ENCODE measurements at places on chromosomes 12 and 14. TPM values are rescaled to one million over a fixed set of nuclear protein-coding genes. Genes with fewer than 3 reads are reported as not detected.
A peak's percentile ranks its signal among the peaks of the same experiment; 100 is the strongest.

TIGAR gene
- 14.4 TPM for total RNA-seq

SRRM4 gene
- not detected for total RNA-seq

CACNA2D4 gene
- total RNA-seq: 6.1 TPM

DNA sequence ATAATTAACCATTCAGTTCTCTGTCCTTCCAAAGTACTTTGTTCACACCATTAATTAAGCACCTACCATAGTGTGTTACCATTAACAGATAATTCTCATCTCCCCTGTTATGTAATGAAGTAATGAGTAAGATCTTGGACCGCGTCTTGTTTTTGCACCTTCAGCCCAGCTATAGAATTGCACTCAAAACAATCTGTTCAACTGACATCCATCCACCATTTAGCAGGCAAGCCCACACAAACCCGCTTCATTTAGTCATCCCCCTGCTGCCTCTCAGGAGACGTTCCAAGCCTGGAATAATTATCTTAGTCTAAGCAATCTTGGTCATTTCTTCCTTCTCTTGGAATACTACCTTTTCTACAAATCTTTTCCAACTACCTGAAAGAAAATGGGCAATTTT lies 74.4 kb downstream of the DUSP16 start:
- H3K27me3 ChIP-seq: no peaks in the 10 kb centered on the region
- H3K4me3 ChIP-seq: no peak overlapping the region
- H3K36me3 ChIP-seq: peaks cover 40% of the 10 kb centered on the region
- peak overlapping the region; percentile 55 for H3K27ac ChIP-seq

- DNase-seq: no peak
- no peaks in the 10 kb centered on the region for H3K27me3 ChIP-seq
- no peaks in the 10 kb centered on the region for H3K36me3 ChIP-seq
- no peak overlapping the region for H3K27ac ChIP-seq
- H3K4me3 ChIP-seq: no peak overlapping the region
Observed at GRCh38 chr14:32991691-32992090, 53.0 kb downstream of the NPAS3 start.

- H3K36me3 ChIP-seq: peaks cover 18% of the 10 kb centered on the region
- H3K27me3 ChIP-seq: no peaks in the 10 kb centered on the region
- no peak for DNase-seq
- no peak overlapping the region for H3K4me3 ChIP-seq
- H3K27ac ChIP-seq: peak overlapping the region; percentile 19
- H3K4me1 ChIP-seq: no peaks in the 10 kb centered on the region
Observed at GRCh38 chr14:50806241-50806933, 24.6 kb downstream of the NIN start.

DNA sequence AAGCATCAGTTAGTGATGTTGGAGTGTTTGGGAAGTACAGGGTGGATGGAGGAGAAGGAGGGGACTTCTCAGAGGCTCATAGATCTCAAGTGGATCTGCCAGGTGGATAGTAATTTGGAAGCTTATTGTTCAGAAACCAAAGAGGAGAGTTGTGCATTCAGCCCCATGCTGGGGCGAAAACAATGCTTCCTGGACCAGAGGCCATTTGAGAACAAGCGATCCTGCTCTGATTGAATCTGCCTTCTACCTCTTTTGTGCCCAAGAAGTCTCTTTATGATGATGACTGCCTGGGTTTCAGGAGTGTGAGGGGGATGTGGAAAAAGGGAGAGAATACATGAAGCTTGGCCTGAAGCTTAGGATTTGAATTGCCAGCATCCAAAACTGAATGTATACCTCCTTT lies 110.8 kb upstream of the SRRM4 start:
- peaks cover 2% of the 10 kb centered on the region for H3K27me3 ChIP-seq
- DNase-seq: no peak
- no peaks in the 10 kb centered on the region for H3K4me1 ChIP-seq
- H3K4me3 ChIP-seq: no peak overlapping the region
- H3K27ac ChIP-seq: no peak overlapping the region
